Right ventricle myocardium inferior (tissue), 1 donor: ENCODE measurements at places on chromosomes 3 and 15.

DNA sequence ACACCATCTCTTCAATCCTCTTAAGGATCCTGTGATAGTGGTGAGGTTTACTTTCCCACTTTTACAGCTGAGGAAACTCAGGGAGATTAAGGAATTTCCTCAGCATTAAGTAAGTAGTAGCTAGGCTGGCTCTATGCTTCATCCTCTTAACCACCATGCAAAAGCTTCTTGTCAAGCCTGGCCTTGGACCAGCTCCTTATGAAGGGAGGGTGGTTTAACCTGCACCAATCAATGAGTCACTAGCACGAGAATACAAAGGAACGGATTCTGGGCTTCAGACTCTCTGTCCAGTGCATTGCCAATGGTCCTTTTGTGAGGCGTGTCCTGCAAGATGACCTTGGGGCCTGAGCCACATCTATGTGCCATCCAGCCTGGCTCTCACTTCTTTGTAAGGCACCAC, 202.0 kb upstream of the CFAP20DC start:
- no peak for DNase-seq

- no peak for DNase-seq
These were observed 37.0 kb downstream of the LARS2 start for GRCh38 chr3:45425237-45425933.

GRCh38 chr3:77279276-77279675, 239.4 kb downstream of the ROBO2 start:
- no peak for DNase-seq

- no peak for DNase-seq
These were observed 209.0 kb downstream of the SLCO3A1 start for GRCh38 chr15:92062505-92062904.

GRCh38 chr3:13404626-13405452, 15.3 kb downstream of the NUP210 start:
- DNase-seq, result no peak

DNA sequence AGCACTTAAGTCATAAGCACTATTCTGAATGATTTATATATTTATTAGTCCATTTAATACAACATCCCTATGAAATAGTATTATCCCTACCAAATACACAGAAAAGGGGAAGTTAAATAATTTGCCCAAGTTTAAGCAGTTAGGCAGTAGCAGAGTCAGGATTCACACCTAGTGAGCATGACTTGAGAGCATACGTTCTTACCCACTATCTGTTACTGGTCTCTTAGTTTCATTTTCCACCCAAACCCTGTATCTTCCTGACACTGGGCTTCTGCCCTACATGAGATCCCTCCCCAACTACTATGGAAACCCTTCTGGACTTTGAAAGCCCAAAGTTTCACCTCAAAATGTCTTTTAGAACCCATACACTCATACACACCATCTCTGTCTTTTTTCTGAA, 4.4 kb upstream of the ATOSA start:
- DNase-seq, result no peak

DNA sequence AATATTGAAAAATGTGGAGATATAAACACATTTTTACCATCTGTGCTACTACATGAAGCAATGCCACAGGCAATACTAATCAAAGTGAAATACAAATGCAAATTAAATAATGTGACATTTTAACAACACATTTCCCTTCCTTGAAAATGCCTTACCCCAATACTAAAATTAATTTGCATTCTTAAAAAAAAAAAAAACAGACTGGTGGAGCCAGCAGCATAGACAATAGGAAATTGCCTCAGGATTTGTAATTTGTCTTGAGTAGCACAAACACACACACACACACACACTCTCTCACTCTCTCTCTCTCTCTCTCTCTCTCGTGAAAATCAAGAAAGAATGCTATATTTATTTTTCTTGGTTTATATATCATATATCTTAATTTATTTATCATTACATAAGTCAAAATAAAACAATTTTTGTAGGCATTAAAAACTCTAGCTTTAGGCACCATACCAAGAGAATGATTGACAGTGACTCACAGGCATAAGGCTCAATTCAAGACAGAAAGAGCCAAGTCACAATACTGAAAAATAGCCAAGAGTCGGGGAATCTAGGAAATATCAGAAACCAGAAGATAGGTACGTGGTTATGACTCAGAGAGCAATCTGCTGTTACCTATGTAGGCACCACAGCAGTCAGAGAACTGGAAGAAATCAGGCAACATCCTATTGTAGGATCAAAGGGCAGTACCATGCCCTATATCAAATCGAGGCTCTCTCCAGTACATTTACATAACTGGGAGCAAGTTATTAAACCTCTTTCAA, 23.0 kb downstream of the SUCNR1 start:
- no peak for DNase-seq

- DNase-seq, result peak; percentile 68
These were observed 196.1 kb downstream of the GOLGA6L6 start for GRCh38 chr15:20345401-20345958.

- no peak for DNase-seq
These were observed 2.4 kb upstream of the TMEM89 start for GRCh38 chr3:48623851-48624547.

DNA sequence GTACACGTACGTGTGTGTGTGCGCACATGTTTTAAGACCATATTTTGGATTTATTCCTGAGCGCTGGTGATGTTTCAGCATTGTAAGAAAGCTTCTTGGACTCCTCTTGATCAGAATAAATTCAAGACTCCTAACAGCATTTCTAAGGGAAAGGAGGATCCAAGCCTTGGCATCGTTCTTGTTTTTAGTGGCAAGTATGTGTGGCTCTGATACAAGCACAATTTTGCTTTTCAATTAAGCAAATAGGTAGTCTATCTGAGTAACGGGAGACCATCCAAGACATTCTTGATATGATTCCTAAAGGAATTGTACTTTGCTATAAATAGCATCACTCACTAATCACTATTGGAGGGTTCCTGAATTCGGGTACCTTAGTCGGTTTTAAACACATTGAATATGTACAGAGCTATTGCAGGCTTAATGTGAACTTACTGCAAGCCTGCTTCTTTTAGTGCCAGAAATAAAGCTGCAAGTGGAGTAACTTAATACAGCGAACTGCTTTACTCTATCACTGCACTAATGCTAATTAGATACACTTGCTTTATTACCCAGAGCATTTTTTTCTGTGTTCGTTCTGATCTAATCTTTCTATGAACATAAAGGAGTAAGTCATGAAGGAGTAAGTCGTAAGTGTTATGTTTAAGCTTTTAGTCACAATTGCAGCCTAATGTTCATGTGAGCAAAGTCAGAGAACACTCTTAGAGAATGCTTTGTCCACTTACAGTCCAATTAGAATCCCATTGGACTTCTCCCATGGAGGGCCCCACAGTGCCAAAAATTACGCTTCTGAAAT, 186.3 kb downstream of the MCTP2 start:
- DNase-seq, result no peak

DNA sequence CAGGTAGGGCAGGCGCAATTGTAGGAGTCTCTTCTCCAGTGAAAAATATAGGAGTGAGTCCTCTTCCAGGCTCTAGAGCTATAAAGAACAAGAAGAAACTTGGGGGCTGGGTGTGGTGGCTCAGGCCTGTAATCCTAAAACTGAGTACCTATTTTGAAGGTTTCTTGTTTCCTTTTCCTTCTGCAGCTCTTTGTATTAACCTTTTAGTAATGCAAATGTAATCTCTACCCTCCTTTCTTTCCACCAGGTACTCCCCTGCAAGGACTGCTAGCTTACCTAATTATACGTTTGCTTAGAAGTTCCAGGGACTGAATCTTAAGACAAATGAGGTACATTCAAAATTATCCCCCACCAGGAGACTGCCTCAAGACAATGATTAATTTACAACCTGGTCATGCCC, 75.9 kb downstream of the CD47 start:
- no peak for DNase-seq

GRCh38 chr3:55122312-55122711, 194.5 kb upstream of the LRTM1 start:
- no peak for DNase-seq

- DNase-seq, result no peak
These were observed 10.2 kb upstream of the LHFPL4 start for GRCh38 chr3:9563851-9564250.

GRCh38 chr15:66563126-66563525, 2.7 kb downstream of the LCTL start:
- no peak for DNase-seq

- no peak for DNase-seq
These were observed 111.8 kb upstream of the LYSMD4 start for GRCh38 chr15:99845009-99845408.

- DNase-seq, result no peak
These were observed 136.8 kb downstream of the MEX3B start for GRCh38 chr15:81909011-81909358.

DNA sequence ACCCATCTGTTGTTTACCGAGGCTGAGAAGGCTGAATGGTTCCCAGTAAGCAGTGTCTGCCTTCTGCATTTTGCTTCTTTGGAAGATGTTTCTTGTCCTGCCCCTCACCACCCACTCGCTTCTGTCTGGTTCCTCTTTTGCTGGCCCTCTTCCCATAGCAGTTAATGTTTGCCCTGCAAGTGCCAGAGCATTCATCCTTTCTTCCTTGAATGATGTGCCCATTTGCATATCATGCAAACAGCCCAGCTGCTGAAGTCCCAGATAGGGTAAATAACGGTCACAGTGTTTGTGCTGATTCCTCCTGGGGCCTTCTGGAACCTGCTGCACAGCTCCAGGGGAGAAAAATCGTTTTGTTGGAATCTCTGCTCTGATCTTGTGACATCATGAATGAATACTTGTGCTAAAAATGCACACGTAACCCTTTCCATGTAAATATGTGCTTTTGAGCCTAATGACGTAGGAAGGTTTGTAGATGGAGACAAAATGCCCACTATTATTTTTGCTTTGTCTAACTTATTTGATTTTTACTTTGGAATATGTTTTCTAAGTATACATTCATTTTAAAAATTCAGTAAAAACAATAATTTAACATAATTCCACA, 381.0 kb downstream of the SOX2 start:
- DNase-seq, result no peak

GRCh38 chr3:126063358-126063965, 20.5 kb downstream of the SLC41A3 start:
- DNase-seq, result no peak

- DNase-seq, result no peak
These were observed 28.1 kb downstream of the LSAMP start for GRCh38 chr3:116417151-116417550.

GRCh38 chr3:130707902-130708601, 38.6 kb downstream of the PIK3R4 start:
- no peak for DNase-seq

- no peak for DNase-seq
These were observed 48.6 kb downstream of the CFAP92 start for GRCh38 chr3:128945041-128945877.

GRCh38 chr15:59232476-59232875, 25.8 kb downstream of the LDHAL6B start:
- DNase-seq, result no peak

- no peak for DNase-seq
These were observed 249.8 kb downstream of the POLQ start for GRCh38 chr3:121295979-121296378.

GRCh38 chr15:91099995-91100813, at the start of gene SV2B:
Gene SV2B, plus strand, starts transcription at chr15:91100257. Its CDS starts 126,007 bp downstream, at chr15:91226264.
- DNase-seq, result no peak

- DNase-seq, result no peak
These were observed 4.7 kb downstream of the ZIC1 start for GRCh38 chr3:147413686-147414389.

GRCh38 chr15:59993041-59993750, 10.9 kb upstream of the FOXB1 start:
- no peak for DNase-seq

DNA sequence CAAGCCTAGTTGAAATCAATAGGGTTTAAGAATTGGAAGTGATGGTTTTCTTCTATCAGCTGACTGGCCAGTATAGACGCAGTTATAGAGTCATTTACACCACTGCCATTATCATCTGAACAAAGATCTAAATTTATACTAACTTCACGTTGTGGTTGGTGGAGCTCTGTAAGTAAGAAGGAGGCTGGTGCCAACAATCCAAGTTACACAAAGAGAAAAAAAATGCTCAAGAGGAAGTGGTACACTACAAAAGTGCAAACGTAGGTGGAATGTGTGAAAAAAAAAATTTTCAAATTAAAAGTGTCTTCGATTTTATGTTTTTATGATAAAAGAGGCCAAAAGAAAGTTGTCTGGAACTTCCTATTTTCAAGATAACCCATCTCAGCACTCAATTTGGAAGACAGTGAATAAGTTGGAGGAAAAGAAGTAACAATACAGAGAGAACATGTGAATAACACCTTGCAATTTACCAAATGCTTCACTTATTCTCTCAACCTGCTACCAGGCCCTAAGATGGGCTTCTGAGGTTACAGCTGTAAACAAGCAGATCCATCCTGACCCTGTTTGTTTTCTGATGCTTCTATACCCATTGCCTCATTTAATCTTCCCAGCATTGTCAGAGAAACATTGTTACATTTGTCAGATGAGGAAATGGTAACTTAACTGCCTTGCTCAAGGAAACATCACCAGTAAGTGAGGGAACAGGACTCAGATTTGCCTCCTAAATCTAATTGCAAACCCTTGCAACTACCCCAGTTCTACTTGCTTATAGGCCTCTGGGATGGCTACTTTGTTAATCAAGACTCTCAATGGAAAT, 12.0 kb upstream of the TASOR start:
- no peak for DNase-seq

DNA sequence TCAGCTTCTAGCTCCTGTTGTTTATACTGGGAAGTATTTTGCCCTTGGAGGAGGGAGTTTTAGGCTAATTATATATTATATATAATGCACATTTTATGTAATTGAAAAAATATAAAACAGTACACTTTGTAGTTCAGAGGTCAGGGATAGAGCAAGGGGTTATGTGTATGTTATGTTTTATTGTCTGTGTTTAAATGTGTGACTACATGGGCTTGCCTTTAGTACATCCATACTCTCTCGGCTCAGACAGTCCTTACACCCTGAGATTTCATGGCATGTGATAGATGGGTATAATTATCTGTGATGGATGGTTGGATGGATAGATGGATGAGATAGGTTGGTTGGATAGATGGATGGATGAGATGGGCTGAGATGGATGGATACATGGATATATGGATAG, 17.4 kb upstream of the ST3GAL6 start:
- no peak for DNase-seq

GRCh38 chr15:25967116-25967515, 104.0 kb upstream of the ATP10A start:
- DNase-seq, result no peak

- no peak for DNase-seq
These were observed 326.3 kb downstream of the ARRDC4 start for GRCh38 chr15:98286831-98287230.

DNA sequence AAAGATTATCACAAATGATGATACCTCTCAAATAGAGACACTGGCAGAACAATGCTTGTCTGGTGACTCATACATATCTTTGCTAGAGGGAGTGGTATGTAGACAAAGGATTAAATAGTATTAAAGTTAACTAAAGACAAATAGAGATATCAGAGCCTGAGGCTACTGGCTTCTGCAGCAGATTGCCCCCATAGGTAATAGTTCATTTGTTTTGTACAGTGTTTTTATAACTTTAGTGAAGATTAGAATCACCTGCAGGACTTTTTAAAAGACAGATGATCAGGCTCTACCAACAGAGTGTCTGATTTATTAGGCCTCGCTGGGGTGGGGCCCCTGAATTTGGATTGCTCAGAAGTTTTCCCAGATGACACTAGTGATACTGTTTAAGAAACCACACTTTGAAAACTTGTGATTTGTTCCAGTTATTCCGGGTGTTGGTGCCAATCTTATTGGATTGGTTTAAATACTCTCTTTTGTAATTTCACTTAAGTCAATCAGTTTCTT, 96.4 kb downstream of the NAALADL2 start:
- peak; percentile 34 for DNase-seq
